Stimulated activated CD8-positive, alpha-beta memory T cell treated with anti-CD3 and anti-CD28 coated beads, Interleukin-7, amount 100 ng/mL, for 1 hour (primary cell): ENCODE measurements at places on chromosomes 2 and 18.

DNA sequence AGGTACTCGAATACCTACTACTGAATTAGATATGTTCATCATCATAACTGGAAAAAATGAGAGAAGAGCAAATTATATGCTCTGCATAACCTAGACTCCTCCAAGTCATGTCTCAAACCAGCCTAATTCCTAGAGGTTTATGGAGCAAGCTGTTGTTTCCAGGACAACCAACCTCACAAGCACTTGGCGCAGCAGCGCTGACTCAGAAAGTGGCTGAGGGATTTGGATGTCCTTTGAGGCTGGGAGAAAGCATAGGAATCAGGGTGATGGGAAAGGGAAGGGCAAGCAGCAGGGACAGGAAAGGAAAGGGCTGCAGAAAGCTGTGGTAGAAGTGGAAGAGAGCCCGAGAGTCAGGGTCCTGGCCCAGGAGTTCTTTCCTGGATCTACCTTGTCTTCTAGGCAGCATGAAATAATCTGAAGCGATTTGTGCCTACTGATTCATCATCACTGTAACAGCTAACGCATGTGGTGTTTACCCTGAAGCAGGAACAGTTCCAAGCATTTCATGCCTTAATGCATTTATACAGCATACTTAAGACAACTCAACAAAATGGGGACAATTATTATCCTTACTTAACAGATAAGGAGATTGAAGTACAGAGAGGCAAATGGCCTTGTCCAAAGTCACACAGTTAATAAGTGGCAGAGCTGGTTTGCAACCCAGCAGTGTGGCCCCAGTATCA is 3.7 kb downstream of the PLEK start:
- DNase-seq, result no peak

DNA sequence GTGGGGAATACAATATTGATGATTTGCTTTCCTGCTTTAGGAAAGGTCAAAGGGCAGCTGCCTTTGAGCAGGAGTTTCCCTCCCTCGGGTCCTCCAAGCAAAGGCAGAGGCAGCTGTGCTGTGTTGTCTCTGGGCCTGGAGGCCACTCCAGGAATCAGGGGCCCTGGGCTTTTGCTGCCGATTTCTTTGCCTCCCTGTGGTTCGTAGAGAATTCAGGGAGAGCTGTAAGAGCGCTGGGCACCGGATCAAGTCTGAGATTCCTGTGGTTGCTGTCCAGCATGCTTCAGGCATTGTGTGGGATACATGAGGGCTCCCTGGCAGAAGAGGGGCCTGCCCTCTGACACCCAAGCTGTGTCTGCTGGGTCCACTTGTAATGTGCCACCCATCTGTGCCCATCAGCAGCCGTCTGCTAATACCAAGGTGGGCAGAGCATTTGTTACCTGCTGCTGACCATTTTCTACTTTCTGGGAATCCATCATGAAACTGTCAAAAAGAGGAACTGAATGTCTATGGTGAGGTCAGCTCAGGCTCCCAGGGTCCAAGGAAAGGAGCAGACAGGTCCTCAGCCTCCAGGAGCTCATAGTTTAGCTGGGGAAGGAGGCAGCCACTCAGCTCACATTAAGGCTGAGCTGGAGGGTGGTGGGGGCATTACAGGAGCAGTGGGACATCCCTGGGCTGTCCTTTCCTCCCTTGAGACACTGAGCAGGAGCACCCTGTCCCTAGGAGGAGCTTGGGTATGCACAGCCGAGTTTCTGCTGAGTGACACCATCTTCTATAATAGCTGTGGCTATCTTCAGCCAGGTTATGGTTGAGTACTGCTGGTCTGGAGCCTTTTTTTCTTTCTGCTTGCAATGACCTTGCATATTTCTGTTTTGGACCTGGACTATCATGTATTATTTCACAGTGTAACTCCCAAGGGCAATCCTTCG is 68.5 kb downstream of the CTIF start:
- no peak for DNase-seq

DNA sequence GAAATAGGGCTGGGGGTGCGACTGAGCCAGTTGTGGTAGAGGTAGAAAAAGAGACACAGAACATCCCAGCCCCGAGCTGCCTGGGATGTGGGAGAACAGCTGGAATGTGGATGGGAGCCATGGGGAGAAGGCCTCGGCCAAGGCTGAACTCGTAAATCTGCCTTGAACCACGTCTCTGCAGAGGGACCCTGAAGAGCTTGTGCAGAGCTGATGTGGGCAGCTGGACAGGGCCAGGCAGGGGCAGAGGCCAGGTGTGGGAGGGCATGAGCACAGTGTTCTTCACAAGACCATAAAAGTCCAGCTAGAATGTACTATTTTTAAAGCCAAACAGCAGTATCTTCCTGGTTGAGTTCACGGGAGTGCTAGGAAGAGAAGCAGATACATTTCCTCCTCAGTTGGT is 5.7 kb downstream of the TCF23 start:
- DNase-seq, result no peak

DNA sequence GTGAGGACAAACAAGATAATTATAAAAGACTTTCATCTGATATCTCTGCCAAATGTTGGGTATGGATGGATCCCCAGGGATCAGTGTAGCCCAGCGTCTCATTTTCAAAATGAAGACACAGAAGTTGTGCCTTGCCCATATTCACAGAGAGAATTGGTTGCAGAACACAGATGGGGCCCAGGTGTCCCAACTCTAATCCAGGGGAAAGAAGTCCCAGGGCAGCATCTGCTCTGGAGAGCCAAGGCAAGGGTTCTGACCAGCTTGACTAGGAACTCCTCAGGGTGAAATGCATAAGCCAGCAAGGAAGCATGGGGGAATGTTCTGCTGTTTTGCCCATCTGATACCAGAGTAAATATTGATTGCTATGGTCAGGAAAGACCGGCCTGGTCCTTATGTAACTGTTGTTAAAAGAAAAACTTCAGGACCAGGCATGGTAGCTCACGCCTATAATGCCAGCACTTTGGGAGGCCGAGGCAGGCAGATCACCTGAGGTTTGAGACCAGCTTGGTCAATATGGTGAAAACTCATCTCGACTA is 68.7 kb upstream of the CABLES1 start:
- DNase-seq, result no peak

DNA sequence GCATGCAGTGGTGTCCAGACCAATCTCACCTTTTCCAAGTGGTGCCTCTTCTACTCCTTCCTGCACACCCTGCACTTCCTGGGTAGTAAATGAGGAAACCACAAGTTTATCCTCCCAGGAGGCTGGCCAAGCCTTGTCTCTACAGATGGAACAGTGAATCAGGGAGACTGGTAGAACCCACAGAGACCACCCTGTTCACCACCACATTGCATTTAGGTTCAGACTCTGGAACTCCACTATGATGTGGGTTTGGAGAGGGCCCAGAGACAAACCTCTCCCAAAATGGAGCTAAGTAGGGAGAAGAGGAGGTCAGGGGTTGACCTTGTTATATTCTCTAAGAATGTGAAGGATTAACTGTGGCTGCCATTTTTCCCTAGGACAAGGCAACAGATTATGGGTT is 102.8 kb upstream of the FZD7 start:
- DNase-seq, result no peak
